ENCODE measurements at places on chromosomes 1 and 21.

- no peak for DNase-seq
Observed at GRCh38 chr1:29515170-29515955, 279.0 kb downstream of the PTPRU start.

- no peak for DNase-seq
Observed at GRCh38 chr1:150053926-150054325, 13.7 kb upstream of the VPS45 start.

DNA sequence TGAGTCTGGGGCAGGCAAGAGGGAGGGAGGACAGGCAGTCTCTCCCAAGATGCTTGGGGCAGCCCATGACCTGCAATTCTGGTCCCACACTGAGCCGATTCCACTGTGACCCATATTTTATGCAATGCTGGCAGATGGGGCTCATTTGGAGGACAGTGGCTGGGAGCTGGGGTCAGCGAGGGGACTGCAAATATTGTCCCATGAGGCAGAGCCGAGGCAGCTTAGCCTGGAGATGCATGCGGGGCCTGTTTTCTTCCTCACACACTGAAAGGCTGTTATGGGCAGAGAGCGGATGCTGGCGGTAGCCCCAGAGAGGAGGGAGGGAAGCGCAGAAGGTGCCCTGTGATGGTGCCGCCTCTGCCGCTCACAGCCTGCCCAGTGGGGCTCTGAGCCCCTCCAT, 128.5 kb upstream of the POU3F1 start:
- no peak for DNase-seq

- DNase-seq = no peak
Observed at GRCh38 chr1:60747353-60747752, 335.0 kb upstream of the NFIA start.

- no peak for DNase-seq
Observed at GRCh38 chr21:25029580-25029979, 577.7 kb downstream of the MRPL39 start.

- DNase-seq = no peak
Observed at GRCh38 chr1:167288390-167289074, 67.8 kb downstream of the POU2F1 start.

GRCh38 chr21:26939601-26940111, 27.2 kb downstream of the ADAMTS5 start:
- no peak for DNase-seq

DNA sequence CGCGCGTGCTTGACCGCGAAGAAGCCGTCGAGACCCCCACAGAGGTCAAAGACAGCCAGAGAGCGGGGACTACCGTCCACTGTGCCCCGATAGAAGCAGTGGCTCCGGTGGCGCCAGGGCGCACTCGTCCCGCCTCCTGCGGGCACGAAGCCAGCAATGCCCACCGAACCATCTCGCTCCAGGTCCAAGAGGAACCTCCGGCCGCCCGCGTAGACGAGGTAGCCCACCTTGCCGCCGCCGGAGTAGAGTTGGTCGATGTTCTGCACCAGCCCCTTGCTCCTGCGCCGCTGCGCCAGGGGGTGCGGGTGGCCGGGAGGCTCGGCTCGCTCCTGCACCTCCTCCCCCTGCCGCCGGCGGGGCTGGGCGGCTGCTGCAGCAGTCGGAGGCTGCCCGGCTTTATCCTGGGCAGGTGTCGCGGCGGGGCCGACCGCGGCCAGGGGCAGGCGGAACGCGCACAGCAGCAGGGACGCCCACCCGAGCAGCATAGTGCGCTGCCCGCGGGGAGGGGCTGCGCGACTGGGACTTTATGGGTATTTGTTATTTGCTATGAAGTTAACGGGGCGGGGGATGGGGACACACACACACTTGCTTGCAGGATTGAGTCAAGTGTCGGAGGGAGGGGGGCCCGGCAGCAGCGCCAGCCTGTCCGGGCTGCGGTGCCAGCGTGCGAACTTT, 844 bp downstream of the ADAMTS5 start:
- no peak for DNase-seq

GRCh38 chr21:41639336-41639735, 127.5 kb downstream of the RIPK4 start:
- no peak for DNase-seq

DNA sequence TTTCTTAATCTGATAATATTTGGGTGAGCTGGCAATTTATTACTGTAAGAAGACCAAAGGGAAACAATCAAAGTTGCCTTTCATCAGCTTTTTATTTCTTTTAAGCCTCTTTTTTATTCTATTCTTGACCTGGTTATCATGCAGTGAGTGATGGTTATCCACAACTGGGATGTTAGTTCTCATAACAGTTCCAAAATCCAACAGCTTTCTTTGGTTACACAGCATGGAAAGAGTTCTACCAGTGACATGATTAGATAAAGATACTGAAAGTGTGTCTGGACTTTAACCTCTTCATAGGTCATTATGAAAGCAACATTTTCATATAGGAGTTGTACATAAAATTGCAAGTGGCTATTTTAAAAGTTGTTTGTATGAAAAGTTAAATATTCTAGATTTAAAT, 163.0 kb downstream of the SYT2 start:
- DNase-seq = no peak

DNA sequence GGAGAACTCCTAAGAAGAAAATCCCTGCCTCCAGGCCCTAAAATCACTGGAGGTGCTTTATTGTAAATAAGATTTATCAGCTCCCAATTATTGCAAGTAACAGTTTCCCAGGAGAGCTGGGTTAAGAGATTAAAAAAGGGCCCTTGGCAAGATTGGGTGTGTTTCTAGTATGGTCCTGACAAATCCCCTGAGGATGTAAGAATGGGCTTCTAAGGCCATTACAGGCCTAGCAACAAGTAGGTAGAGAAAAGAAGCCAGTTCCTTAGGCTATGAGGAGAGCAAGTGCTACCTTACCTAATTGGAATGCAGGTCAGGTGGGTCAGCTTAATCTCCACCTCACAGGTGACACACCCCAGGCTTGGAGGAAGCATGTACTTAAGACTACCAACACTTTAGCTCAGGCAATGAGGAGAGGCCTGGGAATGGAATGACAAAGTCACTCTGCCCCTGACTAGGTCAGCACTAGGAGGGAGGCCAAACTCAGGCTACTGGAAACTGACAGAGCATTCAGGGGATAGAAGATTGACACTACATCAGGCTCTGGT, 6.8 kb upstream of the OTUD7B start:
- DNase-seq = no peak

All from cortex of kidney (tissue), 1 donor.